ENCODE measurements at places on chromosomes 12 and 14. TPM values are rescaled to one million over a fixed set of nuclear protein-coding genes. Genes with fewer than 3 reads are reported as not detected.

The RERG gene
- 1.6 TPM for total RNA-seq

The RTL1 gene
- total RNA-seq, result not detected

The JDP2 gene
- total RNA-seq, result 205 TPM

The GMFB gene
- 53.9 TPM for total RNA-seq

The TMEM253 gene
- not detected for total RNA-seq

The GPR65 gene
- total RNA-seq, result 0.12 TPM

The SLC5A8 gene
- not detected for total RNA-seq

The ZFP36L1 gene
- 111 TPM for total RNA-seq

The TBX3 gene
- 11.7 TPM for total RNA-seq

The TEX52 gene
- not detected for total RNA-seq

The OAS3 gene
- total RNA-seq, result 3.2 TPM

The COA8 gene
- total RNA-seq, result 58.4 TPM

The GCH1 gene
- 7.7 TPM for total RNA-seq

The PMEL gene
- 0.47 TPM for total RNA-seq

The PAN2 gene
- 14.1 TPM for total RNA-seq

The STON2 gene
- total RNA-seq, result 0.51 TPM

The RNU4-1 gene
- total RNA-seq, result under 0.01 TPM

The GPR137C gene
- 0.58 TPM for total RNA-seq

The BHLHE41 gene
- total RNA-seq, result 2.0 TPM

The SDR9C7 gene
- total RNA-seq, result not detected

The GOLGA3 gene
- 69.5 TPM for total RNA-seq

The SMCO3 gene
- total RNA-seq, result 7.6 TPM

The MGAT4C gene
- total RNA-seq, result 0.09 TPM

Data from pericardium fibroblast (primary cell).